Kasumi-1 (cell line): ENCODE measurements at places on chromosomes 2 and 18.

- DNase-seq, result no peak
Observed at GRCh38 chr2:11337909-11338308, 6.5 kb downstream of the ROCK2 start.

DNA sequence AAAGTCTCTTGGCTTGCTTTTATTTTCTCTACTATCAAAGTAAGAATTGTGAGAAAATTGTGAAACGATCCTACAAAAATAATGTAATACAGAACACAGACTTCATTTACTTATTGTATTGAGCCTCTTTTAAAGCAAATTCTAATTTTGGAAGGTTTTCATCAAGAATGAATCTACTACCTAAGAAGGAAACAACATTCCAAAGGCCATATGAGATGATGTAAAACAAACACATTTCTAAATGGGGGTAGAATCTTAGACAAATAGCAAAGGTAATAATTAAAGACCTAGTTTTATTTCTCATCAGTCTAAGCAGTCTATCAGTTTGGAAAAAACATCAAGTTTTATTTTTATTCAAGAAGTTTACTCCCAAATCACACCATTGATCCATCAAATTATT, 20.6 kb downstream of the FN1 start:
- no peak for DNase-seq

DNA sequence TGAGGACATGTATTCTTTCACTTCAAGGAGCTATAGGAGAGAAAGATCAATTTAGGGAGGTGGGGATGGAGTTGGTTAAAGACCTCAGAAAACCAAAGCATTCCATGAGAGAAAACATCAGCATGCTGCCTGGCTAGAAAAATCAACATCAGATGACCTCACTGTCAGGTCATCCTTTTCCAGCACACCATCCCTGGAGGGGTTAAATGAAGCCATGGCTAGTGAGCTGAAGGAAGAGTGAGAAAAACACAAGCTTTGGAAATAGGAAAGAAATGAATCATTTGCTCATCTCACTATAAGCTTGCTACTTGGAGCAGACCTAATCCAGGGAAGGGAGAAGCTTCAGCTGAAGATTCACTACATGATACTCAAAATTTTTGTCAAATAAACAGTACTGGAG, 109.5 kb upstream of the ITGB6 start:
- no peak for DNase-seq

DNA sequence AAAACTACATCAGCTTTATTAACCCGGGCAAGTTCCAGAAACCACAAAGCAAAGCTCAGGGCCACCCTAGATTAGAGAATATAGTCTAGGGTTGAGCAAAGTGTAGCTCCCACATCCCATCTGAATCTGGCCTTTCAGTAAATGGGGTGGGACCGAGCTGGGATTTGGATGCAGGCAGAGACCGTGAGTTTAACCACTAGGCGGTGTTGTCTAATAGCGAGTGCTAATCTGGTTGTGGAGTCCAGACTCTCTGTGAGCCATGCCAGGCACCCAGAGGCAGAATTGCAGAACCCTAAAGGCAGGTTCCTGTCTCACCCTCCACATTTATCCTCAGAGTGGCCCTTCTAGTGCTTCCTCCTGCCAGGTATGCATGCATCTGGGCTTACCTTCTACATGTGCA, 435.9 kb downstream of the TSN start:
- DNase-seq, result peak; percentile 60

DNA sequence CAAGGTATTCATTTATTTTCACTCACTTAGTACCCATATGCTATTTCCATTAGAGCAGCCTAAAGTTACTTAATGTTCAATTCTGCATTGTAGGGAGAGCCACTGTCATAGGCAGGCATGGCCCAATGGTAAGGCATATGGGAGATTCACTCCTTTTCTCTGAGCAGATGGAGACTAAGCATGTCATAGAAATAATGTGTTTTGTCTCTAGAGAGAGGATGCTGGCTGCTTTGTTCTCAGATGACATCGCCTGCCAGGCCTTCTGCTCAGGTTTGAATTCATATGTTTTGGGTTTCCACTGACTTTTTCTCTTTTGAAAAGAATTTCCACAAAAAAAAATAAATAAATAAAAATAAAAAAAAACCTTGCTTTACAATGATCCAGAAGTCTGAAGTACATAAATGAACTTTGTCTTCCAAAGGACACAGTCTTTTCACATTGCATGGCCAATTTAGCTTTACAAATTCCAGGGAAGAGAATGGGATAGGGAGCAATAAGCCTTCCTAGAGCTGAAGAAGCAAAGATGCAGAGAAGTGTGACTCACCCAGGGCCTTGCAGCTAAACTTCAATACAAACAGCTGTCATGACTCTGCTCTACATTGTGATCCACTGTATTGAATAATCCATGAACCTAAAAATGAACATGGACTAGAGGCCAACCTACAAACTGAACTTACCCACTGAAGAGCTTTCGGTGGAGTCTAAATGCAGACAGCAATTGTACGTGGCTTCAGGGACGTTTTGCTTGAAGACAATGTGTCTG, 422.5 kb downstream of the CMPK2 start:
- no peak for DNase-seq

DNA sequence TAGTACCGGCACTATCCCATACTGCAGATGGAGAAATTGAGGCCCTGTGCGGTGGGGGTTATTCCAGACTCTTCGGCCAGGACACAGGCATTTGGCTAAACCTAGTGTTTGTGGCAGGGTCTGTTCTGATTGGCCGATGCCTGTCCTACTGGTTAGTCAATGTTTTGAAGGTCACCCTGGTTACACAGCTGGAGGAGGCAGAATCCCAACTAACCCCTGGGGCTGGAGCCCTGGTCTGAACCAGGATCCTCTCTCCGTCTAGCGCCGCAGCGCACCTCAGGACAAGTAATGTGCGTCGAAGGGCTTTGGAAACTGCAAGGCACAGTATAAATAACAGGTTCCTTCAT, 19.4 kb downstream of the TEX44 start:
- no peak for DNase-seq

DNA sequence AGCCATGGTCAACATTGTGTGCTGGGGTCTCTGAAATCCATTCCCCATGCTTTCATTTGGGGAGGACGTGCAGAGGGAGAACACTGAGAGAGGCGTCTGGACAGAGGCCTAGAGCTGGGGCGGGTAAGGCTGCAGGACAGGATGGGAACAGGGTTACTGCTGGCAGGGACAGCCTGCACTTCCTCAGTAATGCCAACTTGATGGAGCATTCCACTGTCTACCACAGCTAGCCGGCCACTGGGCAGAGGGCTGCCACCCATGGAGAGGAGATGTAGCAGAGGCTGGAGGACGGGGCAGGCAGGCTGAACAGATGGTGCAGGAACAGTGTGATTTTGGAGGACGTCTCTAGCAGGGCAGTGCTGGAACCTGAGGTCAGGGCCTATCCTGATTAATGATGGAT, 29.3 kb downstream of the MRPL33 start:
- no peak for DNase-seq

DNA sequence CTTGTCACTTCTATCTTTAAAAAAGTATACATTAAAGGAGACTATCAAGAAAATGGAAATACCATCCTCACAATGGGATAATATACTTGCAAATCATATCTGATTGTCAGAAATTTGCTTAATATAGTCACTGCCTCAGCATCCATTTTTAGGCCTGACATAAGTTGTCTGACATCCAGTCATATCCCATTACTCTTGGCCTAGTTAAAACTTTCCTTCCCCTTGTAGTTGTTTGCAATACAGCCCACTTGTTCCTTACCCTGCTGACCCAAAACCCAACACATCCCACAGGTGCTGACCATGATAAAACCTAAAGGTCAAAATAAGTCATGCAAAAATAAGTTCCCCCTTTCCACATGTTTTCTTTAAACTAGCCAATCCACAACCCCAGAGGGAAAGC, 3.6 kb upstream of the ARHGEF33 start:
- DNase-seq, result no peak

DNA sequence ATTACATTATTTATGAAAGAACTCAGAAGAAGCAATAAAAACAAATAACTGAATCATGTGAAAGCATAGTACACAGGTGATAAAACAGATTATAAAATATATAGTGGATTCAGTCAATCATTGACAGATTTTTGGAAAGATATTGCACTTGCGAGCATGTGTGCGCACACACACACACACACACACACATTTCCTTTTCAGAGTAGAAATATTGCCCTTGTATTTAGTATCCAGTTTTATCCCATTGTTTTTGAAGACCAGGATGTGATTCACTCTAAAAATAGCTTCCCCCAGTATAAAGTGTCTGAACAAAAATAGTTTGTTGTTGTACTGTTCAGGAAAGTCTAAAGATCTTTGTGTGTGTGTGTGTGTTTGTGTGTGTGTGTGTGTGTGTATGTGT, 145.5 kb downstream of the CALCRL start:
- no peak for DNase-seq

- no peak for DNase-seq
Observed at GRCh38 chr18:24817587-24818371, 357.3 kb downstream of the HRH4 start.

GRCh38 chr18:29586210-29586609, 1409.3 kb upstream of the CDH2 start:
- DNase-seq, result no peak

DNA sequence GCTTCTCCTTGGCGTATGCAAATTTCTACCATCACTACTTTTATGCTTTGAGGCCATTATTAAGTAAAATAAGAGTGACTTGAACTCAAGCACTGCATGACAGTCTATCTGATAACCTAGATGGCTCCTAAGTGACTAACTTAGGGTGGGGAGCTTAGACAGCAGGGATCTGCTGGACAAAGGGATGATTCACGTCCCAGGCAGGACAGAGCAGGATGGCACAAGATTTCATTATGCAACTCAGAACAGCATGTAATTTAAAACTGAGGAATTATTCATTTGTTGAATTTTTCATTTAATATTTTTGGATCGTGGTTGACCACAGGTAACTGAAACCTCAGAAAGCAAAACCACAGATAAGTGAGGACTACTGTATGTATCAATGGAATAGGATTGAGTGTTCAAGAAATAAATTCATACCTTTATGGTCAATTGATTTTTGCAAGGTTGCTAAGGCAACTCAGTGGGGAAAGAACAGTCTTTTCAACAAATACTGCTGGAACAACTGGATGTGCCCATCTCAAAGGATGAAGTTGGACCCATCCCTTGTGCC, 115.3 kb downstream of the MBD2 start:
- DNase-seq, result no peak

- no peak for DNase-seq
Observed at GRCh38 chr2:240987588-240987987, 10.8 kb upstream of the SNED1 start.
